ENCODE measurements at places on chromosomes 6 and 20.

DNA sequence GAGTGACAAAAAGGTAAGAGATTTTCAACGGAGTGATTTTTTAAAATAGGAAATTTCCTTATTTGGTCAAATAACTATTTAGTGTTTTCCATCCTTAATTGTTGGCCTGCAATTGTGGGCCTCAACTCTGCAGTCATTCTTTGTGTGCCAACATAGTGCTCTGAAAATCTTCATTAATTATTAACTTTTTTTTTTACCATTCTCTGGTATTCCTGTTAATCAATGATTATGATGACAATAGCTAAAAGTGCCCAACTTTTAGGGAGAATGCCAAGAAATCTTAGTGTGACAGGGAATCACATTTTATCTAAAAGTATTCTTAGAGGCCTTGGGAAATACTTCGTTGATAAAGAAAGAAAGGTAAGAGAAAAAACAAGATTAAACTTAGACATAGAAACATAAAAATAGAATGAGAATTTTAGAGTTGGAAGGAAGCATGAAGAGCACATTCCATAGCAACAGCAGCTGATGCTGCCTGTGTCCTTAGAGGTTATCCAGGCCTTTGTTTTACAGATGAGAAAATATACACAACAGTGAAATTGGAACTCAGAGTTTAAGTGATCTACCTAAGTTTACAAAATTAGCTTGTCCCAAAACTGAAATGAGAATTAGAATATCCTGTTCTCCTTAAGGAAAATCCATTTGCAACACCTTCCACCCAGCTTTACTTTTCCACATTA is 1.2 kb downstream of the GPRC6A start:
- DNase-seq: no peak

- DNase-seq: no peak
Measured at GRCh38 chr6:148416330-148416965, 73.8 kb downstream of the SASH1 start.

DNA sequence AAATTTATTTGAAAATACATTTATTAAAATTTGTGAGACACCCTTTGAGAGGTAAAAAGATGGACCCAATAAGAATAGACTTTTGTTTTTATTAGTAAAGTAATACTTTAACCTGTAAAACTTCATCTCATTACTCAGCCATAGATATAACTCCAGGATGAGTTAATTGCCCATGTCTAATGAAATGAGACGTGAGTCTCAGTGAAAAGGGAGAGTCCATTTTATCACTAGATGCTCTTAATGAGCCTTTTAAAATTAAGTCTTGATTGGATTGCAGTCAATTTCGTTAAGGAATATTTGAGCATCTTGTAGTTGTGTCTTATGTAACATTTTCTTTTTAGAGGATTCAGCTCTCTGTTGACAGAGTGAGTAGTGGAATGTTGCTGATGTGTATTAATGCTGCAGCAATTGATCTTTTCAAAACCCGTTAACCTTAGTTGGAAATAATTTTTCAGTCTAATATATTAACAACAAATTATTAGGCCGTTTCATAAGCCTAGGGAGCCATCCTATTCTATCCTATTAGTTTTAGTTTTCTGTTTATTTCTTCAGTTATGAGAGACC is 77.3 kb downstream of the QKI start:
- DNase-seq: no peak

- DNase-seq: peak; percentile 42
Measured at GRCh38 chr6:127516662-127517273, 2.4 kb downstream of the MTCL3 start.

Data from NCI-H226 (cell line).